ENCODE measurements at places on chromosomes 1 and 21.

GRCh38 chr1:193437785-193438184 is 251.4 kb upstream of the B3GALT2 start:
- no peak for DNase-seq

DNA sequence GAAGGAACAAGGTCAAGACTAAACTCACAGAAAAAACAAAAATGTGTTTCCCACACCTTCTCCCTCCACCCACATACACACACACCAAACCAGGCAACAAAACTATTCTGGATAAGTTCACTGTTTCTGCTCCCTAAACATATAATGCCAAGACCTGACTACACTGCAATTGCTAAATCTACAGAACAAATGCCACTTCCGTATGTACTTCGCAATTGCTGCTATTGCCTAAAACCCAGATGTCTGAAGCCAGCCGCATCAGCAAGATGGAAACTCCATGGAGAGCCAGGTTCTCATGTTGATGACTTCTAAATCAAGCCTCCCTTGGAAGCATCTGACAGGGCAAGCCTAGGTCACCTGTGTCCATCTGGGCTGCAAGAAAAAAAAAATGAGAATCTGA is 8.3 kb upstream of the AIM2 start:
- DNase-seq = no peak

- DNase-seq = no peak
Measured at GRCh38 chr21:16538936-16539440, 809.2 kb downstream of the USP25 start.

DNA sequence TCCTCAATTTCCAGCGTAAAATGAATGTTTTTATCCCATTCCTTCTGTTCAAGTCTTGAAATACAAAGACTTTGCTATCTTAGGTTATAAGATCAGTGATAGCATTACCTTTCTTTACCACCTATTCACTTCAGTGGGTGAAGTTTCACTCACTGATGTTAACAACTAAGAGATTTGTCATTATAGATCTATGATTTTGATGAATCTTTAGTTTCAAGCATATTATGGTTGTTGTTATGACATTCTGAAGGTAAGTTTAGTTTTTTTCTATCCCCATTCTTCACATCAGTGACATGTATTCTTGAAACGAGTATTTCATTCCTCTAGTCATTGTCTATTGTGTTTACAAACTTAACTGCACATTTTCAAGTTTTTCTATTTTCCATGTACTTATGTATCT is 182.5 kb downstream of the ATP6V1G3 start:
- DNase-seq = no peak

DNA sequence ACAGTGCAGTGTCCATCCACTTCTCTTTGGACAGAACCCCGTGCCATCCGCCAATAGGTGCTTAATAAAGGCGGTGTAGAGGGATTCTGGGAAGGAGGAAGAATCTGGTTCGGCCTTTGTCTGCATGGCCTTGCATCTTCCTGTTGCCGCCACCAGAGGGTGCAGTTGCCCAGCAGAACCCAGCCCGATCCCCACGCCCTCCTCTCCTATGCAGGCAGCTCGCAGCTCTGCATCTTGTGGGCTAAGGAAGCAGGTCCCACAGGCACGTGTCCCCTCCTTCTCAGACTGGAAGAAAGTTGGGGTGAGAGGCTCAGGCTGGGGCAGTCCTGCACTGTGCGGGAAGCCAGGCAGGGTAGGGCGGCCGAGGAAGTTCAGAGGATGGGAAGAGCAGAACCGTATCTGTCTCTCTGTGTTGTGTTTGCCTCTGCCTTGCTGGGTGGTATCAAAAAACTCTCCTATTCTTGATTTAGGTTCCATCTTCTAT is 20.8 kb downstream of the NAV1 start:
- DNase-seq = peak; percentile 63

GRCh38 chr1:221692643-221693042 is 49.2 kb downstream of the DUSP10 start:
- DNase-seq = no peak

GRCh38 chr1:151718011-151718431 is 1.4 kb upstream of the CELF3 start:
- DNase-seq = no peak

DNA sequence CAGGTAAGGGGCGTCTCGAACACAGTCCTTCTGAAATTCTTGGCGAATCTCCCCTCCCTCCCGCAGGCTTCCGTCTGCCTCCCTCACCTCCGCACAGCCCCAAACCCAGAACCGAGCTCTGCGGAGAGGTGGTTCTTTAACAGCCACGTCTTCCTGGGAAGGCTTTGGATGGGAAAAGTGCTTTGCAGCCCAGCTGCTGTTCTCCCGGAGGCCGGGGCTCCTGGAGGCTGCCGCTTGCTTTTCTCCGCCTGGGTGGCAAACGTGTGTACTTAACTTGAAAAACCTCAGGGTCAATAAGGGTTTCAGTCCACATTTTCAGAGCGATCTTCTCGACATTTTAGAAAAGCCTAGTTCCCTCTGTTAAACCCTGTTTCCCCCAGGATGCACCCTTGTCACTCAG is 109.3 kb downstream of the PRDM16 start:
- DNase-seq = no peak

DNA sequence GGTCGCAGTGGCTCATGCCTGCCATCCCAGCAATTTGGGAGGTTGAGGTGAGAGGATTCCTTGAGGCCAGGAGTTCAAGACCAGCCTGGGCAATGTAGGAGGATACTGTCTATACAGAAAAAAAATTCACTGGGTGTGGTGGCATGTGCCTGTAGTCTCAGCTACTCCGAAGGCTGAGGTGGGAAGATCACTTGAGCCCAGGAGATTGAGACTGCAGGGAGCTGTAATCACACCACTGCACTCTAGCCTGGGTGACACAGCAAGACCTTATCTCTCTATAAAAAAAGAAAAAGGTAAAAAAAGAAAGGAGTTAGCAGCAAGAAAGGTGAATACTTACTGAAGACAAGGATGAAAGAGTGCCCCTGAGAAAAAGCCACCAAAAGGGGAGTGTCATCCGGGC is 23.7 kb upstream of the BCL10 start:
- no peak for DNase-seq
